Activated T-cell treated with anti-CD3 and anti-CD28 coated beads, Interleukin-2, amount 50 U/mL, for 72 hours (primary cell): ENCODE measurements at places on chromosomes 12 and 14. TPM values are rescaled to one million over a fixed set of nuclear protein-coding genes. Genes with fewer than 3 reads are reported as not detected.

The SRRM4 gene
- total RNA-seq: not detected

GRCh38 chr12:12898911-12899511 is 7.6 kb downstream of the GPRC5A start:
- no peak for DNase-seq
- H3K27me3 ChIP-seq: peaks cover 21% of the 10 kb centered on the region
- no peaks in the 10 kb centered on the region for H3K36me3 ChIP-seq
- H3K27ac ChIP-seq: peak overlapping the region; percentile 77
- peak overlapping the region; percentile 14 for H3K4me3 ChIP-seq

- H3K27ac ChIP-seq: no peak overlapping the region
- H3K4me3 ChIP-seq: no peak overlapping the region
- no peaks in the 10 kb centered on the region for H3K27me3 ChIP-seq
- peaks cover 10% of the 10 kb centered on the region for H3K36me3 ChIP-seq
Measured at GRCh38 chr14:20377171-20377570, 33.7 kb downstream of the PARP2 start.

GRCh38 chr12:24719293-24719721 is 229.6 kb downstream of the BCAT1 start:
- H3K27me3 ChIP-seq: peaks cover 20% of the 10 kb centered on the region
- DNase-seq: peak; percentile 77
- H3K4me3 ChIP-seq: peak overlapping the region; percentile 33
- peaks cover 13% of the 10 kb centered on the region for H3K36me3 ChIP-seq

- peaks cover 49% of the 10 kb centered on the region for H3K4me1 ChIP-seq
- H3K27me3 ChIP-seq: no peaks in the 10 kb centered on the region
- peak overlapping the region; percentile 95 for H3K27ac ChIP-seq
- DNase-seq: peak; percentile 76
- peaks cover 23% of the 10 kb centered on the region for H3K36me3 ChIP-seq
Measured at GRCh38 chr12:121400332-121401139, 618 bp downstream of the RNF34 start.

DNA sequence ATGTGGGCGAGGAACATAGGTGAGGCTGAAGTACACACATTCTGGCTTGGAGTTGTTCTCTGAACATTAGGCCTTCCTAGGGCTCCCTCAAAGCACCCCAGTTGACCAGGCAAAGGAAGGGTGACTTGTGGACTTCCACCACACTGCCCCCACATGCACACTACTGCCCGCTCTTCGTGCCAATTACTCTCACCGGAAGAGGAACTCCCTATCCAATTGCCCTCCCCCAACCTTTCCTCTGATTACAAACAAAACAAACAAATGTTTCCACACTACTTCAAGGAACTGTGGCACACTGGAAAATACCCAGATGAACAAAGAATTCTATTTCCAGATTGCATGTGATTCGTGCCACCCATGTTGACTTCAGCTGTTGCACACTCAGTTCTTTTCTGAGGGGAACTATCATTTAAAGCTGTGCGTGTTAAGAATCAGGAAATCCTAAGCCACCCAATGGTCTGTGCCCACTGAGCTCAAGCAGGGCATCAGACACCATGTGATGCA is 139.3 kb downstream of the SSPN start:
- H3K27ac ChIP-seq: no peak overlapping the region
- H3K4me3 ChIP-seq: no peak overlapping the region
- no peak for DNase-seq
- H3K4me1 ChIP-seq: no peaks in the 10 kb centered on the region
- peaks cover 4% of the 10 kb centered on the region for H3K36me3 ChIP-seq
- H3K27me3 ChIP-seq: no peaks in the 10 kb centered on the region

The ERP27 gene
- total RNA-seq: 3.8 TPM

GRCh38 chr12:106025129-106025528 is 113.6 kb downstream of the NUAK1 start:
- peaks cover 35% of the 10 kb centered on the region for H3K27me3 ChIP-seq
- DNase-seq: no peak
- H3K4me1 ChIP-seq: no peaks in the 10 kb centered on the region

GRCh38 chr14:32375663-32376062 is 46.6 kb downstream of the AKAP6 start:
- no peak overlapping the region for H3K4me3 ChIP-seq
- peaks cover 8% of the 10 kb centered on the region for H3K27me3 ChIP-seq
- no peak for DNase-seq
- H3K36me3 ChIP-seq: no peaks in the 10 kb centered on the region
- H3K27ac ChIP-seq: no peak overlapping the region
- H3K4me1 ChIP-seq: peaks cover 11% of the 10 kb centered on the region

The CCDC177 gene
- not detected for total RNA-seq

DNA sequence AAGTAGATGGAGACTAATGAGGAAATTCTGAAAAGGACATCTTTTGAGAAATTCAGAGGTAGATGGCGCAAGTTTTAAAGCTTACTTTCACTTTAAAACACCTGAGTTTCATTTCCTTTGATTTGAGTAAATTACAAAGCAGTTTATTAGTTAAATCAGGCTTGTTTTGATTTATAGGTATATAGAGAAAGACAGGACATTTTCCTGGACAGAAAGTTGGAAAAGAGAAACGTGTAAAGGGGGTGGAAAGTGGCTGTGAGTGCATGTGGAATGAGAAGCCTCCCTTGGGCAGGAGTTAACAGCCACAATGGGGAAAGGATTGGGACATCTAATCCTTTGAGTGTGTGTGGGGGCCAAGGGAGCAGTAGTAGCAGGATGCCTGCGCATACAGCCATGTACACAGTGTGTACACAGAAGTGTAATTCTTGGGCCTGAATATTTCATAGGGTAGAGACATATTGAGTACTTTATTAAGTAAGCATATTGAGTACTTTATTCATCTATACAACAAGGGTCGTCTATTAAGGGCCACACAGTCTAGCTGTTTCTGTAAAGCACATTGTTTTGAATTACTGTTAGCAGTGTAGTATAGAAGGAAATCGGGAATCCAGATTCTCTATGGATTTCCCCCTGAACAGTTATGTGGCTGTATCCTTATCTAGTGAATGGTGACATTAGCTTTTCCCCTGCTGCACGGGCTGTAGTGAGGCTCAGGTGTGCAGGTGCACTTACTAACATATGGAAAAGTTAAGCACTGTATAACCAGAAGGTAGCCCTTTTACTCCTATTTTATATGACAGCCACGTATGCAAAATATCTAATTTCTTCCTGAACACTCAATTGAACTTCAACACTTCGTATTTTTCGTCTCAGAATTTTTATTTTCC is 19.1 kb downstream of the MARK3 start:
- peak overlapping the region; percentile 86 for H3K4me3 ChIP-seq
- H3K27ac ChIP-seq: peak overlapping the region; percentile 98
- no peak for DNase-seq

DNA sequence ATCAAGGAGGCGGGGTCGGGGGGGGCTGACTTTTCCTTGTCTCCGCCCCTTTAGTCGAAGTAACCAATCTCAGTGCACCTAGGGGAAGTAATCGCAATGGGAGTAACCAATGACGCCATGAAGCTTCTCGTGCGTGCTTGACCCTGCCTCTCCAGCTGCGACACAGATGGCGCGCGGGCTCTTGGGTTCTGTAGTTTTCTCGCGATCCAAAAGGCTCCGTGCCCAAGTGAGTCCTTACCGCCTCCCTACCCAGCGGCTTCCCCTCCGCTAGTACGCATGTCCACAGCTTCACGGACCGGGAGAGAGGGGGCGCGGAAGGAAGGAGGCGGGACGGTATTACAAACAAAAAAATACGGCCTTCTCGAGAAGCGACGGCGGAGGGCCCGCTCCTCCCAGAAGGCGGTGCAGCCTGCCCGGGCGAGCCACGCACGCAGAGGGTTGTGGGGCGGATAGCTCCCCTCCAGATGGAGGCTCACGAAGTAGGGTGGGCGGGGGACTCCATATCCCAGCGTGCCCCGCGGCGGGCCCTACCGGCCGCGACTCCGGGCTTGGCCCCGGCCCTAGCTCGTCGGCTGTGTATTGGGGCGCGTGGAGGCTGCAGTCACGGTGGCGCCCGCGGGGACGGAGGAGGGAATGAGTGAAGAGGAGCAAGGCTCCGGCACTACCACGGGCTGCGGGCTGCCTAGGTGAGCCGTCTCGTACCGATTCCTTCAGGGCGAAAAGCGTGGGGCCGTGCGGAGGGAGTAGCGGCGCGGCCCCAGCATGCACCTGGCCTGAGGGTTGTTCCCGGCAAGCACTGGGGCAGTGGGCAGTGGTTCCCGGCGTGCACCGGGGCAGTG is at the start of gene TARBP2:
TSS of gene TARBP2 (plus strand) at position 508 of the 839 bp plus-strand sequence. CDS start at position 634, 126 bp downstream.
- peaks cover 52% of the 10 kb centered on the region for H3K4me1 ChIP-seq
- H3K36me3 ChIP-seq: peaks cover 4% of the 10 kb centered on the region
- peak; percentile 95 for DNase-seq

DNA sequence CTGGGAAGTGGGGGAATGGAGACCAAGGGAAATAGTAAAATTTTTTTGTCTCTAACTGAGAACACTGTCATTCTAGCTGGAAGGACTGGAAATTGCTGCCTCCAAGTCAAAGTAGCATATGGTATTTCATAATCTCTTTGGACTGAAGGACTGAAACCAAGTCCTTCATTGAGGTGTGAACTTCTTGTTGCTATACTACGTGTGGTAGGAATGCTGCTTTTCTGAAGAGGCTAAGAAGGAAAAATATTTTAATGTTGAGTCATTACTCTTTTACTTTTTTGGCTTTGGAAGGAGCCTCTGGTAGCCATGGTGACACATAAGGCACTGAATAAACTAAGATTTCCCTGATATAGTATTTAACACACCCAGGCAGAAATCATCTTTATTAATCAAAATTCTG is 465.4 kb downstream of the NPAS3 start:
- no peaks in the 10 kb centered on the region for H3K36me3 ChIP-seq
- no peaks in the 10 kb centered on the region for H3K27me3 ChIP-seq
- H3K27ac ChIP-seq: no peak overlapping the region
- no peaks in the 10 kb centered on the region for H3K4me1 ChIP-seq

- DNase-seq: peak; percentile 86
- H3K27ac ChIP-seq: peak overlapping the region; percentile 42
- peaks cover 14% of the 10 kb centered on the region for H3K4me1 ChIP-seq
Measured at GRCh38 chr12:26884765-26885576, 52.0 kb upstream of the ITPR2 start.

- no peaks in the 10 kb centered on the region for H3K27me3 ChIP-seq
- H3K4me3 ChIP-seq: no peak overlapping the region
- no peak overlapping the region for H3K27ac ChIP-seq
- peaks cover 5% of the 10 kb centered on the region for H3K4me1 ChIP-seq
- H3K36me3 ChIP-seq: no peaks in the 10 kb centered on the region
Measured at GRCh38 chr14:75454963-75455546, 27.2 kb downstream of the JDP2 start.

GRCh38 chr14:58769011-58769643 is 131.4 kb downstream of the DACT1 start:
- no peak overlapping the region for H3K27ac ChIP-seq
- H3K36me3 ChIP-seq: no peaks in the 10 kb centered on the region

DNA sequence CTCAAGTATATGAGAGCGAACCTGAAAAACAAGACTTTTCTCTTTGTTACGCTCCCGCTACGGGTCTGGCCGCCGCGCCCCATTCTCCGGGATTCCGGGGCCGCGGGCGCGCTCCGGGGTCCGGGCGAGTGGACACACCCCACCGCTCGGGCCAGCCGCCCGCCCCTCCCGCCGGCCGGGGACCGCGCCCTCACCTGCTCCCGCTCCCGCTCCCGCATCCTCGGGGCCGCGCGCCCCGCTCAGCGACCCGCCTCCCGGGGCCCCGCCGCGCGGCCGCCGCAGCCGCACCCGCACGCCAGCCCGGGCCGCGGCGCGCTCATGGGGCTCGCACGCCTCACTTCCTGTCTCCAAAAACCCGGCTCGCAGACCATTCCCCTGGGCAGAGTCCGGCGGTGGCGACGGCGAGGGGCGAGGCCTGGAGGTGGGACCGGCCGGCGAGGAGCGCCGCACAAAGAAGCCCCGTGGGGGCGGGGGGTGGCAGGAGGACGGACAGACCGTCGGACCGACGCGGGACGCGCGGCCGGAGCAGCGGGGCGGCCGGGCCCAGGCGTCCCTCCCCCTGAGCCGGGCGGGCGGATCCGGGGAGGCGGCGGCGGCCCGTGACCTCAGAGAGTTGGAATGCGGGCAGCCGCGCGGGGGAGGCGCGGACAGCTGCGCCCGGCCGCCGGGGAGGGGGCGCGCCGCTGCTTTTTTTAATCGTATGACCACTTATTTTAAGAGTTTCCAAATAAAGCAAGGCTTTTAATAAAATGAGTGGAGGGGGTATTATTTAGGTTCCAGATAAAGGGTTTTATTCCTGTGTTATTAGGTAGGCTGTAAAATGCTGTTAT is at the start of gene PTPN21:
TSS of gene PTPN21 (minus strand) at position 551 of the 830 bp plus-strand sequence. CDS start 4,590 bp downstream, outside the sequence.
- peak; percentile 38 for DNase-seq
- peaks cover 33% of the 10 kb centered on the region for H3K4me1 ChIP-seq
- peak within 1 kb of the TSS; percentile 85 for H3K4me3 ChIP-seq
- no peaks in the 10 kb centered on the region for H3K36me3 ChIP-seq

The LBHD2 gene
- not detected for total RNA-seq

The LHX5 gene
- total RNA-seq: 0.19 TPM

DNA sequence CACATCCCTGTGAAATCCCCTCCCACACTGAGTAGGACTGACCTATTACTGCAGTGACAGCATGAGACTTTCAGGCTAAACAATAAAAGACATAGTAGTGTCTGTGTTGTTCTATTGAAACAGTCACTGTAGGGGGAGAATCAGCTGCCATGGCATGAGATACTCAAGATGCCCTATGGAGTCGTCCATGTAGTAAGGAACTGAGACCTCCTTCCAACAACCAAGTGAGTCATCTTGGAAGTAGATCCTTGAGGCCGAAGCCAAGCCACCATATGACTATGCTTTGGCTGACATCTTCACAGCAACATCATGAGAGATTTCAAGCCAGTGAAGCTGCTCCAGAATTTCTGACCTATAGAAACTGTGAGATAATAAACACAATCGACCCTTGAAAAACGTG is 12.1 kb upstream of the LRP6 start:
- no peak overlapping the region for H3K4me3 ChIP-seq
- H3K36me3 ChIP-seq: peaks cover 2% of the 10 kb centered on the region
- no peak for DNase-seq
- no peak overlapping the region for H3K27ac ChIP-seq

DNA sequence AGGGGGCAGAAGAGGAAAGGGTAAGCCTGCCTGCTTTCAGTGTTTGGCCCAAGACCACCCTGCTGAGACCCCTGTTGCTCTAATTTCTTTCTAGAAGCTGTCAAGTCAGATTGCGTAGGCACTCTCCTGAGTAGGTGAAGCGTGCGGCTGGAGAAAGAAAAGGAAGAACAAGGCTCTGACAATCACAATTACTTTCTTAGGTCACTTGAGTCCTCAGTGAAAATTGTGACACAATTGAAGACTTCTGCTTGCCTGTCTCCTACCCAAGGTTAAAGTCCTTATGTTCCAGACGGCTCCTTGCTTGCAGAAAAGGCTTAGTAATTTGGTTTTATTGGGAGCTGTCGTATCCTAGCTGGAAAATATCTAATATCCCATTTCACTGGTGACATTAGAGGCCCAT is 721 bp upstream of the CTSG start:
- no peak overlapping the region for H3K4me3 ChIP-seq
- H3K27me3 ChIP-seq: no peaks in the 10 kb centered on the region
- H3K4me1 ChIP-seq: no peaks in the 10 kb centered on the region
- no peaks in the 10 kb centered on the region for H3K36me3 ChIP-seq

The FAM181A gene
- total RNA-seq: not detected

- H3K4me1 ChIP-seq: peaks cover 23% of the 10 kb centered on the region
- H3K27me3 ChIP-seq: no peaks in the 10 kb centered on the region
- no peak for DNase-seq
- H3K27ac ChIP-seq: no peak overlapping the region
- H3K36me3 ChIP-seq: no peaks in the 10 kb centered on the region
Measured at GRCh38 chr12:53107122-53107521, 3.8 kb downstream of the SOAT2 start.

The IRF2BPL gene
- 55.6 TPM for total RNA-seq

The RNASE7 gene
- total RNA-seq: not detected

The KRT75 gene
- not detected for total RNA-seq
